ENCODE measurements at places on chromosomes 12 and 14.

- DNase-seq: no peak
These were observed 96.6 kb downstream of the RAD52 start for GRCh38 chr12:852864-853263.

DNA sequence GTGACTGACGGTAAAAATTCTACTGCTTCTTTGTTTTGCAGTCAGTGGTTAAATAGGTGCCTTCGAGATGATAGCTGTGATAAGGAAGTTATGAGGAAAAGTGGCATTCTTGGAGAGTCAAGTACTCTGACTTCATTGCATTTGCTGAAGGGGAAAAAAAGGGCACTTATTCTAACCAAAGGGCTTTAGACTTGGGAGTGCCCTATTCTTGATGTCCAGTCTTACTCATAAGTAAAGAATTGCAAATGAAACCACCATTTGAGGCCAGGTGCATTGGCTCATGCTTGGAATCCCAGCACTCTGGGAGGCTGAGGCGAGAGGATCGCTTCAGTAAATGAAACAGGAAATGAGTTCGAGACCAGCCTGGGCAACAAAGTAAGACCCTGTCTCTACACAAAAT is 40.3 kb downstream of the BRAP start:
- no peak for DNase-seq

GRCh38 chr12:14716848-14717444 is 20.5 kb upstream of the GUCY2C start:
- DNase-seq: peak; percentile 41

DNA sequence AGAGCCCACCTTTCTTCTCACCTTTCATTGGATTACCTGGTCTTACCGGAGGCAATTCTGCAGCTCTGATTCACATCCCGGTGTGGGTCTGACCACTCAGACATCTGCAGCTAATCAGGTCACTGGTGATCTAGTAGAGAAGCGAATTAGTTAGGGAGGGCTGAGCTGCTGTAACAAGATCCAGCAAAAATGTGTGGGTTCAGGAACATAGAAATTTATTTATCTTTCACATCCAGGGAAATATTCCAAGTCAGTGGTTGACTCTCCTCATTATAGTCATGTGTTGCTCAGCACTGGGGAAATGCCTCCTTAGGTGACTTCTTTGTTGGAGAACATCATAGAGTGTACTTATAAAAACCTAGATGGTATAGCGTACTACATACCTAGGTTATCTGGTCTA is 218.7 kb upstream of the PELI2 start:
- DNase-seq: no peak

- no peak for DNase-seq
These were observed 18.6 kb downstream of the PELI2 start for GRCh38 chr14:56136571-56137452.

GRCh38 chr12:71197460-71197859 is 39.7 kb upstream of the TSPAN8 start:
- no peak for DNase-seq

DNA sequence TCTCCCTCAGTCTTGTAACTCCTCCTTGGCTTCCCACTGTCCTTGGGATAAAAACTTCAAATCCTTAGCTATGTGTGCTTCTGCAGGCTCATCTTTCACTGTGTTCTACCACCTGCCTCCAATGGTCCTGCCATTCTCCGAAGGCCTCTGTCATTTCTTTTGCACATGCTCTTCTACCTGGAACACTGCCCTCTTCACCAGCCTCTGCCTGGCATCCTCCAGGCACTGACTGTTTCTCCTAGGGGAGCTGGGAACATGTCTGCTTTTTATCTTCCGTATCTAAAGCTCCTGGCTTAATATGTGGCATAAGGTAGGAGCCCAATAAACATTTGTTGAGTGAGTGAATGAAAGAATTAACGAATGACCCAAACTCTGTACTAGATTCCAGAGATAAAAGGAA is 603.3 kb upstream of the TMEM132C start:
- DNase-seq: no peak

DNA sequence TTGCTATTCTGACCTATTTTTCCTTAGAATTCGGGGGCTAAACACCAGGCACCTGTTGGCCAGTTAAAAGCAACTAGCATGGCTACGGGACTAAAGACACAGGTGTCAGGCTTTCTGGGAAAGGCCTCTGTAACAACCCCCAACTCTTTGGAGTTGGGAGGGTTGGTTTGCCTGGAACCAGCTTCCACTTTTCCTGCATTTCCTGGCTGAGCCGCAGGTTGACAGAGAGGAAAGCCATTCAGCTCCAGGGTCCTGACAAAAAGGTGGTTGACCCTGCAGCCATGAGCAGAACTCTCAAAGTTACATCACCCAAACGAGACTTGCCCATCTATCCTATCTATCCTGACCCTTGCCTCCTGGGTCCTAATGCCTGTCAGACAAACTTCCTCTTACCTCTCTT is 375.4 kb upstream of the SFSWAP start:
- DNase-seq: no peak

GRCh38 chr14:33611405-33612196 is 339.3 kb downstream of the EGLN3 start:
- no peak for DNase-seq

DNA sequence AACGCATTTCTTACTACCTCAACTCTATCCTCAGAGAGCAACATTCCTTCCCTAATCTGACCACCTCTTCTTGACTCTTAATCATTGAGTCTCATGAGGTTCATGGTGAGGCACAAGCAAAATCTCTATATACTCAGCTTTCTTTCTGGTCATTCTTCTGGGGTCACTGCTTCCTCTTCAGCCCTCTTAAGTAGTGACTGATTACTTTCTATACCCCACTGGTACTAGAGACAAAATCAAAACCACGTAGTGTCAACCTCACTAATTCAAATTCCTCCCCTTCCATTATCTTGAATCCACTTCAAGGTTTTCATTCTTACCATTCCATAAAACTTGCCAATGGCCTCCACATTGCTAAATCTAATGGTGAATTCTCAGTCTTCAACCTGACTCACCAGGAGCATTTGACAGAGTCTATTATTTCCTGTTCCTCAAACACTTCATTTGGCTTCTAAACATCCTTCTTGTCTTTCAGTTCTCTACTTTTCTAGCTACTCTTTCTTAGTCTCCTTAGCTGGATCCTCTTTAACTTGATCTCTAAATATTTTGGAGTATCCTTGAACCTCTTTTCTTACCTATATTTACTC is 6.8 kb downstream of the WDHD1 start:
- no peak for DNase-seq
